ENCODE measurements at places on chromosomes 1 and 21.

GRCh38 chr1:212774584-212774983, 17.0 kb downstream of the NSL1 start:
- DNase-seq = no peak

GRCh38 chr1:206664740-206665139, 20.0 kb upstream of the MAPKAPK2 start:
- DNase-seq = no peak

- peak; percentile 22 for DNase-seq
Measured at GRCh38 chr21:42581336-42581992, 67.8 kb downstream of the SLC37A1 start.

DNA sequence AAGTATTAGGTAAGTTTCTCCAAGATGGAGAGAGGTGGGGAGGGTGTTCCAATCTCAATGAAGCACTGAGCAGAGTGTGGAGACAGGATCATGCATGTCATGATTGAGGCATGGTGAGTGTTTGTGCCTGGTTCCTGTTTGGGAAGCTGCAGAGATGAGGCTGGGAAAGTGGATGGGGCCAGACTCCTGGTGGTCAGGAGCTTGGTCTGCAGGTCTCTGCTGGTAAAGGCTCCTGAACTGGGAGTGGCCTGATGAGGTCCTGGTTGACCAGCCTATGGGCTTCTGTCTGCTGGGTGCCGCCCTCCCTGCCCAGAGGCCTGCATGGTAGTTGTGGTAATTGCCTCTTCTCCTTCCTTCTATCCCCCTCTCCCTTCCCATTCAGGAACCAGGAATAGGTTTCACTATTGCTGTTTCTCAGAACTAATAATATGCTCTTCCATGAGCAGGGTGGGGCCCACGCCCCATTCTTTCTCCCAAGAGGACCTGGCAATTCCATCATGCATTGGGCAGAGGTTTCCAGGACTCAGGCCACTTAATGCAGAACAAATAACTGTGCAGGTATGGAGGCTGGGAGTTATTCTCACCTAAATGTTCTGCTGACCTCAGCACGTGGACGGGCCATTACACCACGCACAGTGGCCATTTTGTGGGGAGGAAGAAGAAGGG, 24.5 kb downstream of the PROK1 start:
- no peak for DNase-seq

GRCh38 chr1:91872559-91873081, 13.3 kb downstream of the TGFBR3 start:
- no peak for DNase-seq

- no peak for DNase-seq
Measured at GRCh38 chr1:17587693-17588047, 48.2 kb downstream of the ARHGEF10L start.

- no peak for DNase-seq
Measured at GRCh38 chr1:153963850-153964331, 554 bp upstream of the SLC39A1 start.

GRCh38 chr1:89616844-89617627, 15.9 kb upstream of the LRRC8C start:
- DNase-seq = no peak

DNA sequence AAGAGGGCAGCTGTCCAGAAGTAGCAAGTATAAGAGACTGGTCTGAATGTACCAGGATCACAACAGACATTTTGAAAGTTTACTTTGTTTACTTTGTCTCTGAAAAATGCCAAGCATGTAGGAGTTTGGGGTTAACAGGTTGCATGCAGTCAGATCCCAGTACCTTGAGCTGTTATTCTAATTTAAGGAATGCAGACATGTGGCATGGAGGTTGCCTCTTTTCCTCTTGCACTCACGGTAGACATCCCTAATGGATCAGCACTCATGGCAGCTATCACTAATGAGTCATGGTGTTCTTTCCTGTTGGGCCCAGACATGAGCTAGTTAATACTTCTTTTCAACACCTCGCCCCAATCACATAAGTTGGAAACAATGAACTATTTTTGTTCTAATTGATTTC, 67.3 kb downstream of the GADD45A start:
- no peak for DNase-seq
